Uterus (tissue), 4 donors: ENCODE measurements at places on chromosomes 2 and 18.

DNA sequence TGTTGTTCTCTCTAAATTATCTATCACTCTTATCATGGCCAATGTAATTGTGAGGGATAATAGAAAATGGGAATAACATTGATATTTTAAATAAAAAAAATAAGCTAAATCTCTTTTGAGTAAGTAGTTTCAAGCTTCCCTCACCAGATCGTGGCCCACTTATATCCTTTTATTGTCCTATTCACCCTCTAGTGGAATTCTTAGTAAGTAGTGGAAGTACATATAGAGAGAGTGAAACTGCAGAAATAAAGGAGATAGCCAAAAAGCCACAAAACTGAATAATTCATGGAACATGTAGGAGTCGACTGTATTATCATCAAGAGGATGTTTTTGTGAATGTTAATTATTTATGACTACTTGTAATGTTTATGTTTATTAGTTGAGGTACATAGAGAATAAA lies 66.1 kb upstream of the DTNA start:
- DNase-seq = no peak

GRCh38 chr2:96104487-96104861 lies 11.9 kb downstream of the ADRA2B start:
- peak; percentile 12 for DNase-seq

GRCh38 chr2:79882548-79882947 lies 369.7 kb downstream of the CTNNA2 start:
- DNase-seq = no peak

DNA sequence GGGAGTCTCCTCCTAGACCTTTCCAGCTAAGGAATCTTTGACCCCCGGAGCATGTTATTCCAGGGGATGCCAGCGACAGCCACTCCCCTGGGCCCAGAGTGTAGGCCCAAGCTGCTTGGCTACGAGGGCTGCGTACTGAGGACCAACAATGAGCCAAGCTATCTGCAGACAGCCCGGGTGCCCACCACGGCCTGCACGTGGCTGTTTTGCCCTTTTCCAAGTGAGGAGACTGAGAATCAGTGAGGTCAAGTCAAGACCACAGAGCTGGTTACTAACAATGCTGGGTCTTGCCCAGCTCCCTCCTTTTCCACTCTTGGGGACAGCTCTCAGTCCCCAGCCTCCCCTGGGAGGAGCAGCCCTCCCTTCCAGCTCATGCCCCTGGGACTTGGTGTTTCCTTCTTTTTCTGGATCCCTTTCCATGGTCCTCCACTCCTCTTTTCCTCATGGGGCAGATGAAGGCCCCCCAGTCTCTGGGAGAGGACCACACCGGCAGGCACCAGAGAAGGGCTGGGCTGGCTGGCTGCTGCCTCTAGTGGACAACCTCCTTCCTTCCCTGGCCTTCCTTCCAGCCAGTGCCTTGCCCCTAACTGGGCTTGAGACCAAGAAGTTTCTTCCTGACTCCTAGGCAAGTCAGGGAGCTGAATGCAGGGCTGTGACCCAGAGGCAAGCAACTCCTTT lies 550 bp upstream of the MALL start:
- no peak for DNase-seq

DNA sequence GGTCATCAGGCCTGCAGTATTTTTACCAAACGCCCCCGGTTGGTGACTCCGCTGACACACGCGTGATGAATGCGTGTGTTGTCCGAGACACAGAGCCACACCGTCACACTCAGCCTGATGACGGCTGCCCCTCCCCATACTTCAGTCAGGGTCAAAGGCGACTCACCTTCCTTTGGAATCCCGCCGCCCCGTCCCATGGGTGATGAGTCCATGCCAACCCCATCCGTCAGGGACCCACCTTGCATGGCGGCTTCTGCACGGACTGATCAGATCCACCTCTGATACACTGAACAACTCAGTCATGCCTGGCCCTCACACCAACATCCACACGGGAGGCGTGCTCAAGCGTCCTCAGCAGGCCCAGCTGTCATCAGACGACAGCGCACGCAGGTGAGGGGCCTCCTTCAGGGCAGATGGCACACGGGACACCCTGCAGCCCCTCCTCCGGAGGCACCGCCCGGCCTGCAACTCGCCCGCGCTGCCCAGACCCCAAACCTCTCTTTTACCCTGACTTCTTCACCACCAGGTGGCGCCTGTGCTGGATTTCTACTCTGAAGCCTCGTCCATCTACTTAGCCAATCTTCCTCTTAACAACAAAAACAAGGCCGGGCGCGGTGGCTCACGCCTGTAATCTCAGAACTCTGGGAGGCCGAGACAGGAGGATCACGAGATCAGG lies 89.2 kb downstream of the ZNF516 start:
- no peak for DNase-seq

DNA sequence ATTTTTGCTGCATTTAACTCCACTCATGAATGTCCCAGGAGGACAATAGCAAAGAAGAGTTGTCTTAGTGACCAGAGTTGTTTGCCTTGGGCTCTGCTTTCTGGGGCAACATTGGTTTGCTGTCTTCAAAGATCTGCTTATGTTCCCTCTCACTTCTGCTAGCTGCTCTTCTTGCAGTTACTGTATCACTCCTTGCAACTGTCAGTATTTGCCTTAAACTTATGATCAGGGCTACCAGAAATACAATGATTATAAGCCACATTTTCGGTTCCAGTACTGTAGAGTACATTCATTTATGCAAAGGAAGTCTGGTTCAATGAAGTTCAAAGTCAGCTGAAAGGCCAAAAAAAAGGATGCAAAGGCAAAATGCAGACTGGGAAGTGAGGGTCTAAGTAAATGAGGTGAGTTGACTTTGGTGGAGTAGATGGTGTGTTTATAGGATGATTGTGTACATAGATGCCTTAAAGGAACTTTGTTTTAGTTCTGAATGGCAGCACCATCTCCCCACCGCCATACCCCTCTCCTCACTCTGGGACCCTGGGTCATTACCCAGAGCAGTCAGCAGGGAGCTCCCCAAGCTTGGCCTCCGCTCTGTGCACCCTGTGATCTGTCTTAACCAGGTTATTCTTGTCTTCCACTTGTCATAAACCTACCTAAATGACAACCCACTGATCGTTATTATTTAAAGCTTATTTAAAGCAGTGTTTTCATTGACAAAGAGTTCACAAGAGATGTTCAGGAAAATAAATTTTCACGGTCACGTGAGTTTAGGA lies 236.0 kb downstream of the DOK6 start:
- DNase-seq = no peak

- no peak for DNase-seq
Measured at GRCh38 chr2:170814533-170815230, 2.0 kb upstream of the GAD1 start.

DNA sequence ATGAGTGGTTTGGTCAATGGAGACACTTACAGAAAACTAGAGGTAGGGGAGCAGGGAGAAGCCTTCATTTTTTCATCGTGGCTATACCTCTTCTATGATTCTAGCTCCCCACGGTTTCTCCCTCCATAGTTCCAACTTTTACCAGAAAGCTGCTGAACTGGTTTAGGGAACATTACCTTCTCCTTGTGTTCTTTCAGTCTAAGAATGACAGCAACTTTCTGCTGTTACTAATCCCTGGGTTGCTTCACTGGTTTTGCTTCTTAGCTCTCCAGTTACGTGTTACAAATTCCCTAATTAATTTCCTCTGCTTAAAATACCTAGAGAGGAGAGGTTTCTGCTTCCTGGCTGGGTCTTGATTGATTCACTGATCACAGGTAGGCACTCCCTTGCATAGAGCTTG lies 499.9 kb downstream of the SLC4A3 start:
- no peak for DNase-seq

DNA sequence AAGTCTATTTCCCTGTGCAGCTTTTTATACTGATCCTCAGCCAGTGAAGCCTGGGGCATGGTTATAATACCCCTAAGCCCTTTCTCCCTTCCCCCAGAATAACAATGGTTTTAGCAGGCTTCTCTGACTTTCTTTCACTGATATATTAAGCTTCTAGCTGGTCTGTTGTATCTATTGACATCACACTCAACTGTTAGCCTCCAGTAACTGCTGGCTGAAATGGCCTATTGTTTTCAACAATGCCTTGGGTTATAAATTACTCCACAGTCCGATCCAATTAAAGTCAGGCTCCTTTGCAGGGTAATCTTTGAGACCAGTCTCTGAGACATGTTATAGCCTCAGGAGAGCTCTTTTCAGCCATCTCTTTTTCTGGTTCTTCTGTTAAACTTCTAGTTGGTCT lies 2.9 kb upstream of the SLC9A4 start:
- DNase-seq = no peak

DNA sequence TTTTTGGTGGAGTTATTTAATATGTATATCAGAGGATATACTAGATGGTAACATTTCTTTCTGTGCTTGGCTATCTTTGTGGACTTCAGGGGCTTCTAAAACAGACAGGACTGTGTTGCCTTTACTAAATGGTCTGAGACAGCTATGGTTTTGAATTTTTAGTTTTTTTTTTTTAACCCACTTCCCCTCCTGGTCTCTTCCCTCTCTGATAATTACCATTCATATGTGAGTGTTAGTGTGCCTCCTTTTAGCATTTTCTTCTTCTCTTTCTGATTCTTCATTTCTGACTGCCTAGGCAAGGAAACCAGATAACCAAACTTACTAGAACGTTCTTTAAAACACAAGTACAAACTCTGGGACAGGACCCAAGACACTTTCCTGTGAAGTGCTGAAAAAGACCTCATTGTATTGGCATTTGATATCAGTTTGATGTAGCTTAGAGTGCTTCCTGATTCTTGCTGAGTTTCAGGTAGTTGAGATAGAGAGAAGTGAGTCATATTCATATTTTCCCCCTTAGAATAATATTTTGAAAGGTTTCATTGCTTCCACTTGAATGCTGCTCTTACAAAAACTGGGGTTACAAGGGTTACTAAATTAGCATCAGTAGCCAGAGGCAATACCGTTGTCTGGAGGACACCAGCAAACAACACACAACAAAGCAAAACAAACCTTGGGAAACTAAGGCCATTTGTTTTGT lies 52.7 kb downstream of the SMAD4 start:
- DNase-seq = no peak

DNA sequence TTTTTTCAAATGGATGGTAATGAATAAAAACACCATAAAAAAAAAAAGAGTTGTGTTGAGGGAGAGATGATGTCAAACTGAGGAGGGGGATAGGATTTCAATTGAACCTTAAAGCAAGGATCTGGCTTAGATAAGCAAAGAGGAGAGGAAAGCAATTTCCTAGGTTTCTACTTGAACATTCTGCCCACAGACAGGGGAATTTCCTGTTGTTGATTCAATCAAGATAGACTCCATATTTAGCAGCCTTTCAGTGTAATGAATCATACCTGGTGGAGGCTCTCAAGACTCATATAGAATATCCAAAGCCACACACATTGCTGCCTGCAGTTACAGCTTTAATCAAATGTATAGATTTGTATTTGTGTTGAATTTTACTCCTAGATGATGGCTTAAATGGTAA lies 294.4 kb upstream of the PIK3C3 start:
- DNase-seq = no peak

DNA sequence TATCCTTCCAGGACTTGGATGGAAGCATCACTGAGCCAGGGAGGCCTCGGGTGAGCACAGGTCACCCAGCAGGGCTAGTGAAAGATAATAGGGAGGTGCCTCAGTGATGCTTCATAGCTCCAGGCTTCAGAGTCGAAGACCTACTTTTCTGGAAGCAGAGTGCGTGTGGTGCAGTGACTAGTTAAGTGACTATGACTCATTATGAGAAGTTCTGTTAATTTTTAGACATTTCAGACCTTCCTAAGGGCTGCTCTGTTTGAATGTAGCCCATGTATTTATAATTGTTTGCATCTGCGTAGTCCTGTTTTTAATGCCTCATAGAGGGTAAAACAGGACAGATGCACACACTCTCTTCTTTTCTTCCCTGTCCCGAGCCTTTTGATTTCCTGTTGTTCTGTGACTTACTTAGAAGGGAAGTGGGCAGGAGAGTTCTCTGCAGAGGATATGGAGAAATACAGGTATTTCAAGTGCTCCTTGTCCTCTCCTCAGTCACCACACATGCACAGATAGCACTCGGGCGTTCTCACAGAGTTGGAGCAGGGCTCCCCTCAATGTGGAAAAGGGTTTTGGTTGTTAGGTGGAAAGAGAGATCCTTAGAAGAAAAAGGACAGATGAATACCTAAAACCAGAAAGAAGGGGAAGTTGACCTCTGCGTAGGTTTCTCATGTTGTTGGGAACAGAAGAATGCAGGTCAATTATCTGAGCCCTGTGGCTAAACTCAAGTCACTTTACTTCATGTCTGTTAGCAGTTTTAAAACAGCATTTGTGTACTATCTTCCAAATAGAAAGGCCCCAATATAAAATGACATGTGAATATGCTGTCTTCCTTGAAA lies 34.7 kb downstream of the RALB start:
- DNase-seq = no peak

DNA sequence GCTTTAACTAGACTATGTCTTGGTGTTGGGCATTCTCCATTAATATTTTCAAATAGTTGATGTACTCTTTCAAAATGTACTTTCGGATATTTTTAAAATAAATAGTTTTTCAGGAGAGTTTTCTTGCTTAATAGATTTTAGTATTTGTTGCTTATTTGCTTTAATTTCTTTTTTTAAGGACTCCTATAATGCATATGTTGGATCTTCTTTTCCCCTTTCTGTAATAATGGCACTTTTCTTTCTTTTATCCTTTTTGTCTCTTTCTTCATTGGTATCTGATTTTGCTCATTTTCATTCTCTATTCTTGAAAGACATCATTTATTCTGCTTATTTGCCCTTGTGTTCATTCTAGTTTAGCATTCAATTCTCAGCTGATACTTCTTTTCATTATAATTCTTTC lies 791.6 kb downstream of the GALR1 start:
- DNase-seq = no peak

GRCh38 chr18:75161256-75162028 lies 47.5 kb downstream of the PTGR3 start:
- DNase-seq = no peak

DNA sequence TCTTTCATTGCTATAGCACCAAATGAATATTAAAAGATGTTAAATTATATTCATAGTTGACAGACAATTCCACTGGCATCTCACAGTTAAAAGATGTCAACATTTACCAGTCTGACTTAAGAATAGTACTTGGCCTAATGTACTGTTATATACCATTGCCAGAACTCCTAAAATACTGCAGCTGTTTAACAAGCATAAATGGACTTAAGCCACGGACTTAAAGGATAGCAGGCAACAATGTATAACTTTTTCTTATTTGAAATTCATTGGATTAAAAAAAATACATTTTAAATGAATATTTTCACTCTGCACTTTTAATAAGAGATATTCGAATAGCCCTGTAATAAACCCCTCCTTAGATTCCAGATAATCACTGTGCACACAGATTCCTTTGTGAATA lies 3.8 kb downstream of the TCF4 start:
- no peak for DNase-seq

- DNase-seq = no peak
Measured at GRCh38 chr18:43078478-43079092, 36.9 kb downstream of the RIT2 start.

- DNase-seq = no peak
Measured at GRCh38 chr2:21643180-21643579, 519.4 kb downstream of the TDRD15 start.

GRCh38 chr18:43031169-43031568 lies 84.3 kb downstream of the RIT2 start:
- no peak for DNase-seq

- DNase-seq = no peak
Measured at GRCh38 chr2:72326759-72327158, 179.1 kb upstream of the CYP26B1 start.
